EH (cell line): ENCODE measurements at places on chromosomes 1 and 21.
A peak's percentile ranks its signal among the peaks of the same experiment; 100 is the strongest.

GRCh38 chr1:211581526-211581925, 2.6 kb upstream of the SLC30A1 start:
- DNase-seq, result peak; percentile 83

- DNase-seq, result peak; percentile 74
Measured at GRCh38 chr1:6052543-6053205, 7.0 kb downstream of the KCNAB2 start.

- DNase-seq, result peak; percentile 73
Measured at GRCh38 chr1:201608635-201609395, 69.9 kb downstream of the NAV1 start.

DNA sequence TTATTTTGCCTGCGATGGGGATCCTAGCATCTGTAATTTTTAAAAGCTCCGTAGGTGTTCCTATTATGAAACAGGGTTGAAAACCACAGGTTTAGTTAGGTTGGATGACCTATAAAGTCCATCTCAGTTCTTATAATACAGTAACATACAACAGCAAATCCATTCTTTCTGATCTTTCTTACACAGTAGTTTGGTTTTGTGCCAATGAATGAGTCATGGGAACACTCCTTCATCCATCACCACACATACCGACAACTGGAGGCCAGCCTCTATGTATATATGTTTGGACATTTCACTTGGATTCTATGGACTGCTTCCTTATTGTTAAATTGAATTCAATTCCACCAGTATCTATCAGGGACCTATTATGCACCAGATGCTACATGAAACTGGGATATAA, 118.4 kb upstream of the L1TD1 start:
- peak; percentile 69 for DNase-seq

- no peak for DNase-seq
Measured at GRCh38 chr1:15177710-15178166, 24.2 kb downstream of the TMEM51 start.

DNA sequence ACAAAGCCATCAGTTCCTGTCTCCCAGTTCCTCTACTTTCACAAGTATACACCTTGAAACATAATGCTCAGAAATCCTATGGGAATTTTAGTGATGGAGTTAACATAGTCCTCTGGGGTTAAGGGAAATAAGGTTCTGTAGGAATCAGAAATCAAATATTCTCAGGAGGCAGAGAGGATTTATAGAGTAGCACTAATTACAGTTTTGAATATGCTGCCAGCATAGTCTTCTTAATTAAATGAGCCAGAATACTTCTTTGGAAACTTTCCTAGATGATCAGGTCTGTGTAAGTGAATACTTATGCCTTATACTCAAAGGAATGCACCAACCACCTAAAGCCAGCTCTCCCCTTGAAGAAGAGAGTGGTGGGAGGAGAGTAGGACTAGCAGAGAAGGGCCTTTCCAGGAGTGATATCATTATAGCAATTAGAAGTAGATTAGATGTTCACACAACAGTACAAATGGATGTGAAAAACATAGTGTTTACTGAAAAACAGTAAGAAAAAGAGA, 31.4 kb upstream of the DIRAS3 start:
- no peak for DNase-seq

DNA sequence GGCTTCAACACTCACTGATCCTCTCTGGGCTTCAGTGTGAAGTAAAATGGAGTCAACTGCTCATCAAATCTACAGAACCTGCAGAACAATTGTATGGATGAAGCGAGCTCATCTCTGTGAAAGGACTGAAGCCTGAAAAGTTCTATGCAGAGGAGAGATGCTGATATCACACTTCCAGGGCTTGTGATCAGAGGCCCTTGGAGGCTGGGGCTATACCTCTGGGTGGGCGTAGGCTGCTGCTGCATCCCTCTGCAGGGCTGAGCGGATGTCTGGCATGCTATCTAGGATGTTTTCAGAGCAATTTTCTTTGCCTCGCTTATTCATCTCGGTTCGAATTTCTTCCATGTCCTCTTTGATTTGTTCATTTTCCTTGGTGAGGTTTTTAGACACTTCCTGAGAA, 17.6 kb downstream of the OLFML2B start:
- no peak for DNase-seq

DNA sequence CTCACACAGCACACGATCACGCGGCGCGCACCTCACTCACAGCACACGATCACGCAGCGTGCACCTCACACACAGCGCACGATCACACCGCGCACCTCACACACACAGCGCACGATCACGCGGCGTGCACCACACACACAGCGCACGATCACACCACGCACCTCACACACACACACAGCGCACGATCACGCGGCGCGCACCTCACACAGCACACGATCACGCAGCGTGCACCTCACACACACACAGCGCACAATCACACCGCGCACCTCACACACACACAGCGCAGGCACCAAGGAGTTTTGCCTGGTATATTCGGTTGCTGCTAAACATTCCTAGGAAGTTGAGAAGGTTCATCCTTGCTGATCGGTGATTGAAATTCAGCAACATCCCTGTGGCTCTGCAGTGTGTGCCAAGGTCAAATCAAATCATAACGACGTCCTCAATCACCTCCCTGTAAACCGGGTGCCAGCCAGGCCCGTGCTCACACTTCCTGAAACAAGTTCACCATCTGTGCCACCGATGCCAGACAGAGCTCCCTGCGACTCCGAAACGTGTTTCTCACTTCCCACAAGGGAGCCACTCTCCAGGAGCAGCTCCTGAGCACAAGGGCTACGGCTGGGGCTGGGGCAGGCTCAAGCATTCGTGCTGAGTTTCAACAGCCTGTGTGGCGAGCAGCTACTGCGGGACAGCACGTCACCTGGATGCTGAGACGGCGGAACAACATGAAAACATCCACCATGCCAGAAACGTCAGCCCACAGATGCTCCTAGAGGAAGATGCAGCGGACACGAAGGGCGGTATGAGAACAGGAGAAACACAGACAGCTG, 30.2 kb downstream of the WDR4 start:
- no peak for DNase-seq

GRCh38 chr21:14366998-14367397, 15.9 kb downstream of the HSPA13 start:
- DNase-seq, result no peak

DNA sequence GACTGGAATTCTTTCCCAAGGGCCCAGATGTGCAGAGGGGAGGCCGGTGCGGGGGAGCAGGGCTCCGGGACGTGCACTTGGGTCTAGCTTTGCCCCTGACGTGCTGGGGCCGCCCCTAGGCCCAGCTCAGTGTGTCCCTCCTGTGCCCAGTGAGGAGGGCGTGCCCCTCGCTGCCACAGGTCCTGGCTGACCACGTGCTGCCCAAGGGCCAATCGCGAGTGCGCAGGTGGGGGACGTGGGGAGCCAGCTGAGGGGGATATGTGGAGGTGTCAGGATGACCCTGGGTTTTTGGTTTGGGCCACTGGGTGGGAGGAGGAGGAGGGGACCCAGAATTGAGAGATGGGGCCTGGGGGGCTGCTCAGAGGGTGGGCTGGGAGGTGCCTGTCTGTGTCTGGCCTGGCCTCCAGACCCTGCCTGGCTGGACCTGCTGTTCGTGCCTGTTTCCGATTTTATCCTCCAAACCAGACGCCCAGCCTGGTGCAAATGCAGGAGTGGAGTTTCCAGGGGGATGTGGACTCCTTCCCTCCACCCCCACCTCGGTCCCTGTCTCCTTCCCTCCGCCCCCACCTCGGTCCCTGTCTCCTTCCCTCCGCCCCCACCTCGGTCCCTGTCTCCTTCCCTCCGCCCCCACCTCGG, 6.1 kb upstream of the RNF223 start:
- DNase-seq, result peak; percentile 69

DNA sequence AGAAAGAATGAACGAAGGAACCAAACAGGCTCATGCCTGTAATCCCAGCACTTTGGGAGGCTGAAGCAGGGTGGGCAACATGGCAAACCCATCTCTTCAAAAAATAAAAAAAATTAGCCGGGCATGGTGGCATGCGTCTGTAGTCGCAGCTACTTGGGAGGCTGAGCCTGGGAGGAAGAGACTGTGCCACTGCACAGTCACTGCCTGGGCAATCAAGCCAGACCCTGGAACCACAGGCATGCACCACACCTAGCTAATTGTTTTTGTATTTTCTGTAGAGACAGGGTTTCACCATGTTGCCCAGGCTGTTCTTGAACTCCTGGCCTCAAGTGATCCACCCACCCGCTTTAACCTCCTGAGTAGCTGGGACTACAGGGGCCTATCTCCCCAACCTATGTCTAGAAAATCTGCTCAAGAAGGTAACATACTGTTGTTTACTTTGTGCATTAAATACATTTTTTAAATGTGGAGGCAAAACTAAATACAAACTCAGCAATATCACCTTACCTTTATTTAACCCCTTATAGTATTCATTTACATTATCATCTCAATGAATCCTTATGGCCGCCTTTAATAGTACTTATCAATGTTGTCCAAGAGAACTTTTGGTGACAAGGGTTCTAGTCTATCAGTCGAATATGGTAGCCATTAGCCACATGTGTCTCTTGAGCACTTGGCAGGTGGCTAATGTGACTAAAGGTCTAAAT, 2.7 kb downstream of the KHDC4 start:
- DNase-seq, result peak; percentile 44

GRCh38 chr1:90344963-90345730, 350.2 kb downstream of the ZNF326 start:
- DNase-seq, result no peak

- DNase-seq, result no peak
Measured at GRCh38 chr1:235403593-235403992, 36.4 kb downstream of the TBCE start.

DNA sequence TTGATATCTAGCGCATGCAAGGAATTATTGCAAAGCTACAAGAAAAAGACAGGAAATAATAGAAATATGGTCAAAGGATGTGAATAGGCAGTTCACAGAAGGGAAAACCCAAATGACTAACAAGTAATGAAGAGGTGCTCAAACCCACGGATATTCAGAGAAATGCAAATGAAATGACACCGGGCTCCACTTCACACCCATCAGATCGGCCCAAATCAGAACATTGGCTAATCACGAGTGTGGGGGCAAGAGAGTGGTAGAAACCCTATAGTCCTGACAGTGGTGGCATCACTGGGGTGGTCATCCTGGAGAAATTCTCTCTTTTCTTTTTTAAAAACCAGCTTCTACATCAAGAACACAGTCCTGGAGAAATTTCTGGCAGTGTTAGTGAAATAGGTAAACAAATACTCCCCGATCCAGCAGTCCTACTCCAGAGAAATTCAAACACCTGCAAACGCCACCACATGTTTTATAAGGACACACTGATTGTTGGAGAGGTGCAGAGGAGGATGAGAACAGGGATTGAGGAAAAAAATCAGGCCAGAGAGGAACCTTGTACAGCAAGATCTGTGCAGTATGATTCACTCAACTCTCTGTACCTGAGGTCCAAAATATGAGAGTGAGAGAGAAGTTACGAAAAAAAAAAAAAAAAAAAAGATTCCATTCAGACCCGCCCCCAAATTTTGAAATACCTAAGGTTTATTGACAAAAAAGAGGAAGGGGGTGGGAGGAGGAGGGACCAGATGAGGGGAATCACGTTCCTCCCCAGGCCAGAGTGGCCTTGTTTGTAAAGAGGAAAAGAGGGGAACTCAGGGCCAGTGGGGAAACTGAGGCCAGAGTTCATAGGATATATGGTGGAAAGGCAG, 9.2 kb upstream of the TNFRSF1B start:
- DNase-seq, result no peak

DNA sequence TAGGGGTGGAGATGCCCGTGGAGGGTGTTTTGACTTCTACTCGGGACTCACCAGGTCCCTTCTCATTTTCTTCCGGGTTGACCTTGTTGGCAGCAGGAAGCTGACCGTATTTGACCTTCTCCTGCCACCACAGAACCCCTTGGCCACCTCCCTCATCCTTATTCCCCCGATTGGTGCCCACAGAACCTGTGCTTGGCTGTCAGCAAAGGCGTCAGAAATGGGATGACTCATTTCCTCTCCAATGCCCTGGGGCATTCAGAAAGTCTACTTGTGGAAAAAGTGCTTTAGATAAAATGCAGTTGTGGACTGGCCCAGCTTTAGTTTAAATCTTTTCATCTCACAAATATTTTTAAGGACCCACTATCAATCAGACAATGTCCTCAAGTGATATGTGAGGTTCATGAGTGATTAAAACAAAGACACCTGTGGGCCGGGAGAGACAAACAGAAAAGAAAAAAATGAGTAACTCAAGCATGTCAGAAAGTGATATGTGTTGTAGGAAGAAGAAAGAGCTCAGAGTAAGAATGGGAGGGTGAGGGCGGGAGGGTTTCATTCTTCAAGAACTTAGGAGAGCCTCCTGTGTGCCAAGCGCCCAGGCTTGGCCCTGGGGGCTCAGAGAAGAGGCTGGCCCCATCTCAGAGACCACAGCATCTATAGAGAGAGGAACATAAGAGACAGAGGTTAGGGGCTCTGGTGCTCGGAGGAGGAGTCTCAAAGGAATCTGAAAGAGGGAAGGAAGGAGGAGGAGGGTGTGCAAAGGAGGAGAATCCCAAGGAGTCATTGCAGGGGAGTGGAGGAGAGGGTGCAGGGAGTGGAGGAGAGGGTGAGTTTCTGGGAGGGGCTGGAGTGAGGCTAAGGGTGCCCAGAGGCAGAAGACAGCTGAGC, 221.6 kb upstream of the VAMP3 start:
- DNase-seq, result peak; percentile 85

DNA sequence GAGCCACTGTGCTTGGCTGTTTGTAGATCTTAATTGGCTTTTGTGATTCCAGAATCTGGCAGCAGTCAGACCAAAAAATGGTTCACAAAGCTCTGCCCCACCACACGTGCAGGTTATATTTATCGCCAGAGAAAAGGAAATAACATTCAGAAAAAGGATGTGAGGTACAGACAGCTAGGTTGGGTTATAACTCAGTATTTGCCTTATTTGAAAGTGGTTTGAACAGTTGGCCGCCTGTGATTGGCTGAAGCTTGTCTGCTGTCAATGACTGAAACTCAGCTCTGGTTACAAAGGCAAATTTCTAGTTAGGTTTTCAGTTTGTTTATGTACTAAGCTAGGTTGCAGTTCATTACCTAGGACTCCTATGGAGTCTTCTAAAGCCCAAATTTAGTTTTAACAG, 9.6 kb downstream of the SH3BGR start:
- no peak for DNase-seq

GRCh38 chr1:233662575-233663304, 48.8 kb downstream of the KCNK1 start:
- peak; percentile 32 for DNase-seq

GRCh38 chr1:150572918-150573647, 6.3 kb downstream of the MCL1 start:
- peak; percentile 19 for DNase-seq

GRCh38 chr1:63799820-63800219, 26.0 kb downstream of the ROR1 start:
- peak; percentile 50 for DNase-seq

DNA sequence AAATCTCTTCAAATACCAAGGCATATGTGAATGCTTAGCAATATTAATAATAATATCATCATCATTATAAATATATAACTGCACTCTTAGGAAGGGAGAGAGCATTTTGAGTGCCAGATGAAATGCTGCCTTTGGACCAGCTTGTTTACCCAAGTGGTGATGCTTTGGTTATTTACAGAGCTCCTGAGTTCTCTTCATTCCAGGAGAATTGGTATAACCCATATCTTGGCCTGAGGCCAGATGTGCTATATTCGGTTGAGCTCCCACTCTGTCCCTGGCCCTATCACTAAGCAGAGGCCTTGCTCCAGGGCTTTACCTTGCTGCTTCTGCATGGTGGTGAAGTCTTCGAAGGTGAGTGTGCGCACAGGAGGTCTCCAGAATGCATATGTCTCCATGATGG, 89.4 kb downstream of the TBX15 start:
- no peak for DNase-seq

GRCh38 chr1:162736633-162737067, 53.9 kb upstream of the HSD17B7 start:
- no peak for DNase-seq
